ENCODE measurements at places on chromosomes 1 and 21.

- no peak for DNase-seq
These were observed 56.1 kb upstream of the BCL10 start for GRCh38 chr1:85332575-85332974.

DNA sequence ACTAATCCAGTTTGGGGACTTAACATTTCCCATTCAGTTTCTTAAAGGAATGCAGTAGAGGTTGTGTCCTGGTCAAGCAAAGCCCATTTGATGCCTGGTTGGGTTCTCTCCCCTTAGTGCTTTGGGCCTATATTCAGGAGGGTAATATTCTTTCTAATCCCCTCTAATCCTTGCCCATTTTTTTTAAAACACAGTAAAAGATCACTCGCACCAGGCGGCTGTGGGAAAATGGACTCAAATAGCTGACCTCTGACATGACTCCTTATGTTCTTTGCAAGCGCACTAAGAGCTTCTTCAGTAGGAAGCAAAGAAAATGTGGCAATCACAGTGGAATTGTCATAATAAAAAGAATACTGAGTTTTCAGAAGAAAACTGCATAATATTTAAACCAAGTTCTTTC is 49.9 kb downstream of the WNT2B start:
- no peak for DNase-seq

GRCh38 chr1:3135073-3135702 is 66.2 kb downstream of the PRDM16 start:
- DNase-seq: no peak

DNA sequence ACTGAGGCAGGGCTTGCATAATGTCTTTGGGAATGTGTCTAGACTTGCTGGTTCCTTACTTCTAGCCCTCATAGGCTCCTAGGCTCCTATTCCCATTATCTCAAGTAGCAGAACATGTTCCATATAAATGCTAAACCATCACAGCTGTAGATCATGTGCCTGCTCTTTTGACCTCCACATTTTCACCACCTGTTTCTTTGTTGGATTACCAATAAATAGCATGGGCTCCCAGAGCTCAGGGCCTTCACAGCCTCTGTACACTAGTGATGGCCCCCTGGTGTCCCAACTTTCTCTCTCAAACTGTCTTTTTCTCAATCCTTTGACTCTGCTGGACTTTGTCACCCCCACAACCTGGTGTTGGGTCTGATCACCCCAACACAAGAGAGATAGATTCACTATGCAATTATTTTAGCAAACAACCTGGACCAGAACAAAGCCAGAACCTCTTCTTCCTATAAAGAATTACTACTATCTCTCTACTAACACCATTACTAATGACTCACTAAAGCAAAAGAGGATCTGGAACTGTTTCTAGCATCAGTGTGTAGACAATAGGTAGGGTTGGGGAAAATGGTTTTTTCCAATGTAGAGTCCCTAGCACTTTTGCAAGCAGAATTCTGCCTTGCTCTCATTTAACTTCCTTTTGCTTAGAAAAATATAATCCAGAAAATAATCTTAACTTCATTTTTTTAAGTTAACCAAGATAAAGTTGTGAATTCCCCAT is 51.7 kb downstream of the WLS start:
- DNase-seq: no peak

- DNase-seq: no peak
These were observed 4.3 kb downstream of the ERRFI1 start for GRCh38 chr1:8021676-8022266.

DNA sequence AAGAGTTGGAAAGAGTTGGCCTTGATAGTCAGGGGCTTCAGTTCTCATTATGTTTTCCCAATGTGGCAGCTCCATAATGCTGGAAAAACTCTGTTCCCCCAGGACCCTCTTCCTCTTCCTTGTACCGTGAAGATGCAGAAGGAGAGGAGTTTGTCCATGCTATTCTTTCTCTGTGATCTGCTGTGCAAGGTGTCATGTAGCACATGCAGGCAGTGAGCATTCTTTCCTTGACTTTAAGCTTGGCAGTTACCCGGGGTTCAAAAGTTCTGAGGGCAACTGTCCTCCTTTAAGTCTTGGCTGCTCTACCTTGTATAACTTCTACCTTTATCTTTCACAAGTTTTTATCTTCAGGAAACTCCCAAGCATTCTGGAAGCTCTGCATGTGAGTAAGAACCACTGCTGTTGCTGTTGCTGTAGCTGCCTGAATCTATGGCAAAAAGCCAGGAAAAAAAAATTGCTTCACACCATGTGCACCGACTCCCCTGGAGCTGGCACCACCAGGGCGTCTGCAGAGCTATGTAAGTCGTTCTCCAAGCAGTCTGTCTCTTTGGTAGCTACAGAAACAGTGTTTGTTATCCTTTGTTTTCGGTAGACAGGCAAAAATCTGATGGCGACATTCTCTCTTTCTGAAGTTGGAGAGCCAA is 42.7 kb upstream of the SLC16A1 start:
- DNase-seq: no peak

DNA sequence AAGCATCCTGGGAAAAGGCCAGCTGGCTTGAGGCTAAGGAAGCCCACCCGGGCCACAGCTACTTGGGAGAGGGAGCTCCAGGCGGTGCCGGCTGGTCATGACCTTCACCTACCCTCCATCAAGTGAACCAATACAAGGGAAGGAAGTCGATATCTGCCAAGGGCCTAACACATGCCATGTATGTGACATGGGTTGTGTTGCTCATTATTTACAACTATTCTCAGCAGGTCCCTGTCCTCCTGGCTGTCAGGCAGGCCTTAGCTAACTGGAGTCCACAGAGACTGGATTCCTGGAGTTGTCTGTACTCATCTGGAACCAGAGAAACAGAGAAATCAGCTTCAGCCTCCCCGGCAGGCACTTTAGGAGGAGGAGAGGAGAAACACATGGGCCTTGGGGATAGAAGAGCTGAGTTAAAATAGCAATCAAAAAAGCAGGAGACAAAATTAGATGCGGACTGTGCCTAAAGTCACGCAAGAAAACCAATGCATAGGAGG is 15.7 kb downstream of the TCEA3 start:
- no peak for DNase-seq

Measured in stimulated activated CD4-positive, alpha-beta T cell treated with anti-CD3 and anti-CD28 coated beads, Interleukin-12 subunit alpha, Interleukin-12 subunit beta, amount 100 ng/mL, for 4 hours (primary cell).